Brain (organoid and tissue), 16 donors: ENCODE measurements at places on chromosomes 7 and 10.

- DNase-seq: no peak
Measured at GRCh38 chr7:136036336-136036735, 59.2 kb upstream of the MTPN start.

DNA sequence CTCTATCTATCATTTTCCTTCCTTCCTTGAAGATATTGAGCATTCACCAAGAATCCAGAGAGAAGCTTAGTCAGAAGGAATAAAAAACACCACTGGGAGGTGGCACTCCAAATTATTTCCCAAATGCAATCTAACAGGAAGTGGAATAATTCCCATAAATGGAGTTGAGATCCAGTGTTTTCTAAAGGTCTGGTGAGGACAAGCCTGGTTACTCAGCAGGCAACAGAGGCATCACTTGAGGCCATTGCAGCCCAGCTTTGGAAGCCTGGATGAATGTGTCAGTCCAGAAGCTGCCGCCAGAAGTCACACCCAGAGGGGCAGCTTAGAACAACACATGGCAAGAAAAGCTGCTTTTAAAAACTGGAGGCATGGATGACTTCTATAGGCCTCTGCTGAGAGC is 288.9 kb upstream of the KLF6 start:
- DNase-seq: no peak

GRCh38 chr7:977326-978048 is 2.1 kb upstream of the COX19 start:
- DNase-seq: peak; percentile 58

DNA sequence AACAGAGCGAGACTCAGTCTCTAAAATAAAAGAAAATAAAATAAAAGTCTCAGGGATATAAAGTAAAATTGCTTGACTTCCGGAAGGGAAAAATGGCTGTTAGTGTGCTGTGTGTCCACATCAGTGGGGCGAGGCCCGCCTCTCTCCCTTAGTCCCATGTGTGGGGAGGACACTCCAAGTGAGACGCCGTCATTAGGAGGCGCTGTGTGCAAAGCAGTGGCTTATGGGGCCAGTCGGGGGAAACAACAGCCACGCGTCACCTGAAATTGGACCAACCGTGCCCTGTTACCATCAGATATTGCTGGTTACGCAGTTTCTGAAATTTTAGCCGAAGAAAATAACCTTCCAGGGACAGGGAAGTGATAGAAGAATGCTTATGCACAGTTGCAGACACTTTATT is 15.8 kb downstream of the SFXN4 start:
- DNase-seq: no peak

- no peak for DNase-seq
Measured at GRCh38 chr10:43815181-43815885, 166.7 kb upstream of the ZNF32 start.

- no peak for DNase-seq
Measured at GRCh38 chr10:5502571-5503476, 3.5 kb upstream of the CALML5 start.

DNA sequence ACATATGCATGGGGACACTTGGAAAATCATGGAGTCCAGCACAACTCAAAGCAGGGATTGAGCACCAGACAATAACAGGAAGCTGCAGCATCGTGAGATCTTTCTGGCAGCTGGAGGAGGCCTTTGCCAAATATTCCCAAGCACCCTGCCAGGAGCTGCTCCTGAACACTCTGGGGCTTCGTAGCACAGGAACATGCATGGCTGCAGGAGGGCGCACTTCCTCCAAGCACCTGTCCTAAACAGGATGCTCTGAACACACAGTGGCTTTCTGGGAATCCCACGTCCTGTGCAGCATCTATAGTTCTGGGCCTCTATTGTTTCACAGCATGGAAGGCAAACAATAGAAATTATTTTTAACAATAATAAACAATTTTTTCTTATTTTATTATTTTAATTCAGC is 4.1 kb downstream of the ABLIM1 start:
- DNase-seq: no peak

DNA sequence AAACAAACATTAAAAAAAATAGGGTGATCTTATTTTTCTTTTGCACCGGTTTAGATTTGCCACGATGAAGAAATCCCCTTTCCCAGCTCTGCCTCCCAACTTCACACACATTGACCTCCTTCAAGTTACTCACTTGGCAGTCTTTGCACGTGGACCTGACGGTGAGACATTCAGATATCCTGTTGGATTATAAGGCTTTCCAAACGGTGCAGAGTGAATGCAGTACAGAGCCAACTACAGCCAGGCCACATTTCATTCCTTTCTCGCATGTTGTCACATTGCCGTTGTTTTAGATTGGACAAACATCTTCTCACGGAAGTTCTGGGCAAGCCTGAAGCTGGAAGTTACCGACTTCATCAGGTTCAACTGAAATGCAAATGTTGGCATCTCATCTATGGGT is 159.2 kb downstream of the HDAC9 start:
- DNase-seq: no peak

GRCh38 chr10:120475844-120476791 is 19.1 kb downstream of the PLPP4 start:
- no peak for DNase-seq

DNA sequence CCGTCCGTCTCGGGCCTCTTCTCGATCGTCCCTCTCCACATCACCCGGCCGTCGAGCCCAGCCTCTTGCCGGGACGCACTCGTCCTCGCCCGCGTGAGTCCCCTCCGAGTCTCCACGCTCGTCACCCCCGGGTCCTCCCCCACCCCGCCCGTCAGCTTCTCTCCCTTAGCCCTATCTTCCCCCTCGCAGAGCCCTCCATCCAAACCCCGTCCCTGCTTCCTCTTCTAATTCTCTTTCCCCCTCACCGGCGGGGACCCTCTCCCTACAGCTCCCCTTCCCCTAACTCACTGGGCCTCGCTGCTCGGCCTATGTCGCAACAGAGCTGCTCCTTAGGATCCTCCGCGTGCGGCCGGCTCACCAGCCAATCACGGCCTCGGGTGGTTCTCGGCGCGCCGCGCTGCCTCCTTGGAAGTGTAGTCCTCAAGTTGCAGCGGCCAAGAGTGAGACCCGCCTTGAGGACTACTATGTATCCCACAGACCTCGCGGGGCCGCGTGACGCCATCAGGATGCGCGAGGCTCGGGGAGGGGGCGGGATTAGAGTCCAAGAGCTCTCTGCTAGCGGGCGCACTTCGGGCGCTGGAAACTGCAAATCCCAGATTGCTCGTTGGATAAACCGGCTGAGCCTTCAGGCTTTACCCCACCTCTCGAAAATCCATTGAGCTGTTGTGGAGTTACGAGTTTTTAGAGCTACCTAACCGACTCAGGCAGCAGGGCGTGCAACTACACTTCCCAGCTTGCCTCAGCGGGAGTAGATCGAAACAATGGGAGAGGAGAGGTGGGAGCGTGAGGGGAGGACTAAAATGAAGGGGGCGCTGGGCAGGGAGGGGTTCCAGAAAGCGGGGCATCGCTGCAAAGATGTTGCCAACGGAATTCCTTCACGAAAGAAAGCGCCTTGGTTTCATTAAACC is at the start of gene ABCF2:
Gene ABCF2 (minus strand): TSS at position 331 of the 908 bp plus-strand sequence. CDS start 747 bp downstream, outside the sequence.
- peak; percentile 100 for DNase-seq

DNA sequence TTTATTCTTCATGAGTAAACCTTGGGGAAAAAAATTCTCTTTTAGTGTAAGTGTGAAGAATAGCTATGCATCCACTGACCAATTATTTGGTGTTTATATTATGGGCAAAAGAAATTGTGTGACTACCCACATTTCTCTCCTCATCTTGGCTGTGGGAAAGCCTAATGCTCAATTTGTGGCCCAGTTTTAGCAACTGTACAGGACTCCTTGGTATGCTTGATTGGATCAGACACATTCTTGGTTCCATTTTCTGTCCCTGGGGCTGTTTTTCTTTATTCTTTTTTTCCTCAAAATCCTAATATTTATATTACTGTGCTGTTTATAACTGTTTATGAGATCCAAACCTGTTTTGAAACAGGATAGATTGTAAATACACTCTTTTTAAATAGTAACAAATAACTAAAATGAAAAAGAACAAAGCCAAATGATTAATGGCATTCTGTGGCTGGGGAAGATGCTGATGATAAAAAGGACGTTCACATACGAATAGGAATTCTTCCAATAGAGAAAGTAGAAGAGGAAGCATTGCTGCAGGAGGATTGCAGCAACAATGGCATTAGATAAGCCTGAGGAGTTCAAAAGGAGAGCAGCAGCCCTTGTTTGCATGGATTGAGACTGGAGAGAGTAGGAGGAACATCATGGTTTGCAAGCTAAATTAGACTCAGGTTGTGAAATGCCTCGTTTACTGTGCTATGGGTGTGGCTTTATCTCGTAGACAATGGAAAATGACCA is 580.5 kb downstream of the INHBA start:
- DNase-seq: no peak

DNA sequence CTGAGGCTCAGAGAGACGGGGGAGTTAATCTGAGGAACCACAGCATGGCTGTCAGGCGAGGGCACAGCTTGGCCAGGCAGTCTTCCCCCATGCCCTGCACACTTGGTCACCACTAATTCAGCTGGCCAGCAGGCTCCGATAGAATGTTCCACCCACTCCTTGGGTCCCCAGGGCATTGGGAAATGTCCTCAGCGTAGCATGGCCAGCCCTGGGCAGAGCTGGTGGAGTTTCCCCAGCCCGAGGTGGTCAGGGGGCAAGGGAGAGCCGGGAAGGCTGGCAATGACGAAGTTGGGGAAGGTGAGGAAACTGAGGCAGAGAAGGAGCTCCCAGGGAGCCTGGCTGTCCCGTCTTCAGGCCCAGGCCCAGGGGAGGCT is 12.1 kb upstream of the GRIFIN start:
- no peak for DNase-seq

DNA sequence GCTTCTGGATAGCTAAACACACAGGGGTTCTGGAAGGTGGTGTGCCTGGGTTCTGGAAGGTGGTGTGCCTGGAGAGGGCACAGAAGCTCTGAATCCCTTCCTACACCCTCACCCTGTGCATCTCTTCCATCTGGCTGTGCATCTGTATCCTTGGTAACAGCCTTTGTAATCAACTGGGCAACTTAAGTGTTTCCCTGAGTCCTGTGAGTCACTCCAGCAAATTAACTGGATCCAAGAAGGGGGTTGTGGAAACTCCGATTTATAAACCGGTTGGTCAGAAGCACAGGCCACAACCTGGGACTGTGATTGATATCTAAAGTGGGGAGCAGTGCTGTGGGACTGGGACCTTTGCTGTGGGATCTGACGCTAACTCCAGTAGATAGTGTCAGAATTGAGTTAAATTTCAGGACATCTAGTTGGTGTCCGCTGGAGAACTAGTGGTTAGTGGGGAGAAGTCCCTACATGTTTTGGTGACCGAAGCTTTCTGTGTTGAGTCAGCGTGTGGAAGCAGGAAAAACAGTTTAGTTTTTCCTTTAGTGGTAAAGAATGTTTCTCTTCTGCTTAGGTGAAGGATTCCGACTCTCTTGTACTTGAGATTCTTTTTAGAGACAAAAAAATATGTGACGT is 228.1 kb downstream of the BMPER start:
- DNase-seq: no peak

DNA sequence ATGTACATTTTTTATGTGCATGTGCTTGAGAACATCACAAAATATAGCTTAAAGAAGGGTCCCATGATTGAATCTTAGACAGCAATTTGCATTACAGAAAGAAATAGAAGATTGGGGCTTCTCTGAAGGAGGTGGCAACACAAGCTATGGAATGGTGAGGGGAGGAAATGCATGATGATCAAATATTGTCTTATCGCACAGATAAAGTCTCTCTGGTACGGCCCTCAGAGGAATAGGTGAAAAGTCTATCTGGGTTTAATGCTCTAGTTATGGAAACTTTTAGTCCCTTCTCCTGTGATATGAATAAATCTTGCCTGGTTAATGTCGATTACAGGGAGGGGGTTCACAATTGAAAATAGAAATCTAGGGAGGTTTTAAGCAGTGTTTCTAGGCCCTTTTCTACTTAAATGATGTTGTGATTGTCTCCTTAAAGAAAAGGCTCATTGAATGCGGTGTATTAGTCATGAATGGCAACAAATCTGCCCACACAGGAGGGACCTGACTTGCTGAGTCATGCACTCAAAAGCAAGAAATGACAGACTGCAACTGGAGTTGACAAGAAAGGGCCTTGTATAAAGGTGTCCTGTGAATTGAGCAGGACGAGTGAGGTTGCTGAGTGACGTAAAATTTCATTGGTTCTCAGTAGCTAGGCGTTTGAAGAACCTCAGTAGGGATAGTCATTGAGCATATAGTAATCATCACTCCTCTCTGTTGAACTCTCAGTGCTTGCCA is 133.4 kb upstream of the CSTF2T start:
- no peak for DNase-seq

GRCh38 chr7:53672681-53673080 is 637.2 kb downstream of the POM121L12 start:
- peak; percentile 59 for DNase-seq

GRCh38 chr10:84117686-84118394 is 21.5 kb upstream of the GHITM start:
- DNase-seq: no peak

- DNase-seq: no peak
Measured at GRCh38 chr10:123563581-123563855, 102.6 kb upstream of the GPR26 start.

DNA sequence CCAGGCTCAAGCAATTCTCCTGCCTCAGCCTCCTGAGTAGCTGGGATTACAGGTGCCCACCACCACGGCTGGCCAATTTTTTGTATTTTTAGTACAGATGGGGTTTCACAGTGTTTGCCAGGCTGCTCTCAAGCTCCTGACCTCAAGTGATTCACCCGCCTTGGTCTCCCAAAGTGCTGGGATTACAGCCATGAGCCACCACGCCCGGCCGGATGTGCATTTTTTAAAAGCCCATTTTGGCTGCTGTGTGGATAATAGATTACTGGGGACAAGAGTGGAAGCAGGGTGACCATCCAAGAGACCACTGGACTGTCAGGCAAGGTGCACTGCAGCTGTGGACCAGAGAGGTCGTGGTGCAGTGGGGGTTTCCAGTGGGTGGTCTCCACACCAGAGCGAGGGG is 21.4 kb downstream of the HKDC1 start:
- DNase-seq: no peak

DNA sequence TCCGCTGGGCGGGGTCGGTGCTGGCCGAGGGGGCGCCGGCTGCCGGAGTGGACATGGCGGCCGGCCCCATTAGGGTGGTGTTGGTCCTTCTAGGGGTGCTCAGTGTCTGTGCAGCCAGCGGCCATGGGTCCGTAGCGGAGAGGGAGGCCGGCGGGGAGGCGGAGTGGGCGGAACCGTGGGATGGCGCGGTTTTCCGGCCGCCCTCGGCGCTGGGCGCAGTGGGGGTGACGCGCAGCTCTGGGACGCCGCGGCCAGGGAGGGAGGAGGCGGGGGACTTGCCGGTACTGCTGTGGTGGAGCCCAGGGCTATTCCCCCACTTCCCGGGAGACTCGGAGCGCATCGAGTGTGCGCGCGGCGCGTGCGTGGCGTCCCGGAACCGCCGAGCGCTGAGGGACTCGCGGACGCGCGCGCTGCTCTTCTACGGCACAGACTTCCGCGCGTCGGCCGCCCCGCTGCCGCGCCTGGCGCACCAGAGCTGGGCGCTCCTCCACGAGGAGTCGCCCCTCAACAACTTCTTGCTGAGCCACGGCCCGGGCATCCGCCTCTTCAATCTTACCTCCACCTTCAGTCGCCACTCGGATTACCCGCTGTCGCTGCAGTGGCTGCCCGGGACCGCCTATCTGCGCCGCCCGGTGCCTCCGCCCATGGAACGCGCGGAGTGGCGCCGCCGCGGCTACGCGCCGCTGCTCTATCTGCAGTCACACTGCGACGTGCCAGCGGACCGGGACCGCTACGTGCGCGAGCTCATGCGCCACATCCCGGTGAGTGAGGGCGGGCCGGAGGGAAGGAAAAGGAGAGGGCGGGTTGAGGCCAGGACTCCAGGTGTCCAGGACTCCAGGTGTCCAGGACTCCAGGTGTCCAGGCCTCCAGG is 9.3 kb upstream of the CHCHD1 start:
- peak; percentile 90 for DNase-seq
